ENCODE measurements at places on chromosomes 1 and 21. TPM values are rescaled to one million over a fixed set of nuclear protein-coding genes. Genes with fewer than 3 reads are reported as not detected.

- no peak for DNase-seq
These were observed 526.2 kb downstream of the MRPL39 start for GRCh38 chr21:25081096-25081495.

DNA sequence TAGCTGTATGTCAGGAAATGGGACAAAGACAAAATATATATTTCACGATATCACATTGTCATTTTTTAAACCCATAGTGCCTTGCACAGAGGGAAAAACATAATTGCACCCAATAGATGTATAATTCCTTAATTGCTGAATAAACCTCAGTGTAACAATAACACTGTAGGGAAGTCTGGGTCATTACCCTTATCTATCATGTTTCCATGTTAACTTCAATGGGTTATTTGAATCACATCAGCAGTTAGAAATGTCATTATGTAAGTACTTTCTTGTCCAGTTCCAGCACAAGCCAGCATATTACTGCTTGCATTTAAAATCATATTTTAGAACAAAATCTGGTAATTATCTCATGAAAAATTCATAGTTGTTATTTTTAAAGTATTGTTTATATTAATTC lies 222.7 kb downstream of the HMCN1 start:
- DNase-seq = no peak

GRCh38 chr1:58432851-58433668 lies 113.5 kb downstream of the OMA1 start:
- DNase-seq = no peak

GRCh38 chr1:115400426-115400825 lies 62.4 kb upstream of the NGF start:
- no peak for DNase-seq

OR2L2 gene
- not detected for polyA plus RNA-seq

GPR52 gene
- polyA plus RNA-seq = not detected

SPRR1B gene
- 0.23 TPM for polyA plus RNA-seq

GRCh38 chr1:35832276-35832905 lies 24.6 kb downstream of the AGO4 start:
- DNase-seq = no peak

PTAFR gene
- polyA plus RNA-seq = 0.49 TPM

- DNase-seq = no peak
These were observed 591.7 kb downstream of the SMYD3 start for GRCh38 chr1:245915406-245915805.

DNA sequence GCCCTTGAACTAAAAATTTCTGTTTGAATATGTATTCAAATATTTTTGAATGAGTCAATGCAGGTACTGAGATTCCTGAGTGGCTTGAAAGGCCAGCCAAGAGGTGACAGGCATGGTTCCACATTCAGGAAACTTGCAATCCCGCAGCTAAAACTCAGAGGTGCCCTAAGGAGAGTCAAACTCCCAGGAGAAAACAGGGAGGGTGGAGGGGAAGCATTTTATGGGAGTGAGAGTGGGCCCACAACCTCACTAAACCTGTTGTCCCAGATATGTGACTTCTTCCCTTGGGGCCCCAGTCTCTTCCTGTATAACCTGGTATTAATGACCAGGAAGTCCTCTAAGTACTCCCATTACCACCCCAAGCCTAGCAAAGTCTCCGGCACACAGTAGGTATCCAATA lies 189.6 kb downstream of the PLPP3 start:
- no peak for DNase-seq

HUNK gene
- polyA plus RNA-seq = 0.03 TPM

OR2L5 gene
- polyA plus RNA-seq = not detected

DNA sequence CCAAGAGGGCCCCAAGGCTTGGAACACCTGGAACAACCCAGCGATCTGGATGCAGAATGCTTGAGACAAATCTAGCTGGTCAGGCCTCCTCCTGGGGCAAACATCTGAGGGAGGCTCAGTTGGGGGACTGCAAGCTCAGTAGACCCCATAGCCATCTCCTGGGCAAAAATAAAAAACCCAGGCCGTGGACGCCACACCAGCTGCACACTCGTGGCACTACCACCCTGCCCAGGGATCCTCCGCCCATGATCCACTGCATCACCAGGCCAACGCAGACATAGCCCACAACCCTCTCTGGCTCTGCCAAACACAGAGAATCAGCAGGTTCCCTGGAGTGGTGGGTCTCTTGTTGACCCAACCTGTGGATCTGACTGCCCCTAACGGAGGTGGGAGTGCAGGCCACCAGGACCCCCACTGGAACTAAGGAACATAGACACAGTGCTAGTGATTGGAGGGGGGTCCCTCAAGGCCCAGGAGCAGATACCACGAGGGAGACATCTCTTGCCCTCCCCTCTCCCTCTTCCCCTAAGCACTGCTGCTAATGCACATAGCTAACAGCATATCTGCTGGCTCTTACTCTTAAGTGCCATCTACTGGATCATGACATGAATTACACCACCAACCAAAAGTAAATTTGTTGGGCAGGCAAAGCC lies 147.2 kb downstream of the CHD1L start:
- DNase-seq = peak; percentile 30

- DNase-seq = no peak
These were observed 4.9 kb downstream of the ADAMTSL4 start for GRCh38 chr1:150554086-150554452.

GFI1 gene
- 0.01 TPM for polyA plus RNA-seq

AKNAD1 gene
- polyA plus RNA-seq = 0.51 TPM

DNA sequence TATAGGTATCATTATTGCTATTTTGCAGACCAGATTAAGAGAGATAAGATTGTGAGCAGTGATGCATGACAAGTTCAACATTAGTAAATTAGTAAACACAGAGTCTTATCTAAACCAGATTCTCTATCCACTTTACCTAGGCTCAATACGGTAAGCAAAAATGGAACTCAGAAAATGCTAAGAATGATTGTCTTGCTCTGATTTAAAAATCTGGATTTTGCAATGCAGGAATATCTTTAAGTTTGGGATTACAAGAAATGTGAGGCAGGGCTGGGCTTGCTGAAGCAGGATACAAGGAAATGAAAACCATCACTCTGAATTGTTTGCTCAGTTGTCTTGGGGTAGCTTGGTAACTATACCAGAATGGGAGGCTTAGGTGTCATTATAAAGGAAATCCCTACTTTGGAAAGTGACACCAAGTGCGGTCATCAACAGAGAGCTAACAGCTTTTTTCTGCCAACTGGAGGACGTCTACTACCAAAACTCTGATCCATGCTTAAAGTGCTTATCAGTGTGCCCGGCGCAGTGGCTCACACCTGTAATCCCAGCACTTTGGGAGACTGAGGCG lies 332.7 kb upstream of the RUNX1 start:
- DNase-seq = no peak

GRCh38 chr1:232996143-232996542 lies 45.7 kb downstream of the NTPCR start:
- DNase-seq = no peak

- DNase-seq = no peak
These were observed 298.1 kb downstream of the TM2D1 start for GRCh38 chr1:61426885-61427284.

DNA sequence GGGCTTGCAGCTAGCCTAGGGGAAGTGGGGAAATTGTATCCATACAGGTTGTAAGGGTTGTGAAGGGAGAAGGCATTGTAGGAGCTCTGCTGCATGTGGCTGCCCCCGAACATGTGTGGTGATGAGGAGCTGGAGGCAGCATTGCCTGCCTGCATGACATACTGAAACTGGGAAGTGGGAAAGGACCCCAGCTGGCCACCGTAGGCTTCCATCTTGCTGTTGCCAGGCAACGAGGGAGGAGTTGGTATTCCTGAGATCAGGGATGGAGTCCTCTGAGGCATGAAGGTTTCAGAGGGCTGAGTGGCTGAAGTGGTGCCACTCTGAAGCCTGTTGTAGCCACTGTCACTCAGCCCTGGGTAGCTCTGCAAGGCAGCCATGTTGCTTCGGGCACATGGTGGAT lies 103.2 kb downstream of the TBX15 start:
- DNase-seq = no peak

Data from psoas muscle (tissue), 8 donors.